ENCODE measurements at places on chromosomes 11 and 22. TPM values are rescaled to one million over a fixed set of nuclear protein-coding genes. Genes with fewer than 3 reads are reported as not detected.
A peak's percentile ranks its signal among the peaks of the same experiment; 100 is the strongest.

- no peak overlapping the region for H3K4me3 ChIP-seq
- H3K36me3 ChIP-seq, result no peaks in the 10 kb centered on the region
- peaks cover 10% of the 10 kb centered on the region for H3K27me3 ChIP-seq
Measured at GRCh38 chr11:123650901-123651300, 3.5 kb downstream of the SCN3B start.

GRCh38 chr22:48376428-48376827 is 1451.2 kb downstream of the BRD1 start:
- no peaks in the 10 kb centered on the region for H3K27me3 ChIP-seq
- H3K4me1 ChIP-seq, result peaks cover 2% of the 10 kb centered on the region
- H3K4me3 ChIP-seq, result no peak overlapping the region
- H3K36me3 ChIP-seq, result no peaks in the 10 kb centered on the region

DNA sequence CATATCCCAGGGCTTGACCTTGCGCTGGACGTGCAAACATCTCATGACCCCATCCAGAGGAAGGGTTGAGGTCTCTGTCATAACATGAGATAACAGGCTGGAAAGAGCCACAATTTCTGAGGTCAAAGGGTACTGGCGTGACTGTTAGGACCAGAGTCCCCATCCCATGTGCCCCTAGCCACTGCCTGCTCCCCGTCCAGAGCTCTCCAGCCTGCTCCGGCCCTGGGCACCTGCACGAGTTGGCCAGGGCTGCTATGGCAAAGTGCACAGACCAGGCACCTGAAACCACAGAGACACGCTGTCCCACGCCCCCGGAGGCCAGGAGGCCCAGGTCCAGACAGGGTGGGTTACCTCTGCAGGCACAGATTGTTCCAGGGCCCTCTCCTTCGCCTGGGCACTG is 58.9 kb downstream of the SHANK2 start:
- no peak for DNase-seq
- H3K27me3 ChIP-seq, result no peaks in the 10 kb centered on the region
- H3K27ac ChIP-seq, result no peak overlapping the region
- H3K36me3 ChIP-seq, result peaks cover 9% of the 10 kb centered on the region
- H3K4me3 ChIP-seq, result no peak overlapping the region
- H3K4me1 ChIP-seq, result peaks cover 2% of the 10 kb centered on the region

GRCh38 chr22:30044369-30044768 is 35.9 kb upstream of the HORMAD2 start:
- no peak for DNase-seq
- H3K4me1 ChIP-seq, result no peaks in the 10 kb centered on the region
- H3K27me3 ChIP-seq, result no peaks in the 10 kb centered on the region
- H3K27ac ChIP-seq, result no peak overlapping the region
- H3K4me3 ChIP-seq, result no peak overlapping the region

The TESMIN gene
- 45.2 TPM for total RNA-seq

The ZMAT5 gene
- 13.4 TPM for total RNA-seq

DNA sequence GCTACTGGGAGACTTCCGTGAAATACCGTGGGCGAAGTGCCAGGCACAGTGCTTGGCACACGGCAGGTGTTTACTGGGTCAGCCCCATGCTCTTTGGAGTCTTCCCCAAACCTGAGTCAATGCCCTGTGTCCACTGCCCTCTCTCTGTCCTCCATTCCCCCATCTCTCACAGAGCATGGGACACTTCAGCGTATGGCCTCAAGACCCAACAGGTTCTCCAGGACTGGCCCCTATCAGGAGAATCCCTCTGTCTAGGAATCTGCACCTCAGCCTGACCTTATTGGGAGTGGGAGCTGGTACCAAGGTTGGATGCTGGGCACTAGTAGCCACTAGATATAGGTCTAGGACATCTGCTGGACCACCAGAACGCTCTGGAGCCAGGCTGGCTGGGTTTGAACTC is 67.2 kb upstream of the LMO1 start:
- no peak overlapping the region for H3K27ac ChIP-seq
- no peak for DNase-seq
- H3K4me1 ChIP-seq, result no peaks in the 10 kb centered on the region
- H3K36me3 ChIP-seq, result no peaks in the 10 kb centered on the region
- H3K4me3 ChIP-seq, result no peak overlapping the region

DNA sequence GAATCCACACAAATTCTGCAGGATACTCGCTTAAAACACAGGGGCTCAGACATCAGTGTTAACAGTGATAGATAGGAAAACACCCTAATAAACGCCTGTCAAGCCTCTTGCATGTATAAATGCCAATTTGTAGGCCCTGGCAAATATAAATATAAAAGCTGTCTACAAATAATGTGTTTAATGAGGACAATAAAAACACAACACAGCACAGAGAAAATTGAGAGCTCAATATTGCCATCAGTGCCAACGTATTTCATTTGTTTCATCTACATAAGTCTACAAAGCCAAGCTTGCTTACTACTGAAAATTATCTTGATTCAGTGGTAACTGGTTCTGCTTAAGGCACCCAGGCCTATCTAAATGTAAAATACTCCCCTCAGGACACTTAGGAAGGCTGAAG is 1387.0 kb upstream of the TENM4 start:
- DNase-seq, result no peak
- no peaks in the 10 kb centered on the region for H3K27me3 ChIP-seq
- H3K36me3 ChIP-seq, result no peaks in the 10 kb centered on the region
- no peak overlapping the region for H3K4me3 ChIP-seq
- no peak overlapping the region for H3K27ac ChIP-seq
- no peaks in the 10 kb centered on the region for H3K4me1 ChIP-seq

DNA sequence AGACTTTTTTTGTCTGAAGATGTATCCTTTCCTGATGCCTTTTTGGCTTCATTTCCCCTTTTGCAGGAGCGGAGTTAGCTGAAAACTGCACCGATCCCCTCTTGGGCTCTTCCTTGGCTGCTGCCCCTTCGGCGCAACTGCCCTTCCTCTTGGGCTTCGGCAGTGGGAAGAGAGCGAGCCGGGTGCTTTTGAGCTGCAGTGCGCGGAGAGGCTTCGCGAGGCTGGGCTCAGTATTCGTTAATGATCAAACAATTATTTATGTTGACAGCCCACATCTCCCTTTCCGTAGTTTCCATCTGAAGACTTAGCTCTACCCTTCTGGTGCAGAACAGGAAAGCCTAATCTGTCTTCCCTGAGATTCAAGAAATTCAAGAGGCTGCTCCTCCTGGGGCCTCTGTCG is 170.8 kb downstream of the CSNK2A3 start:
- no peak overlapping the region for H3K4me3 ChIP-seq
- H3K4me1 ChIP-seq, result no peaks in the 10 kb centered on the region
- no peak for DNase-seq
- no peak overlapping the region for H3K27ac ChIP-seq

- peak; percentile 43 for DNase-seq
- no peaks in the 10 kb centered on the region for H3K27me3 ChIP-seq
- no peak overlapping the region for H3K27ac ChIP-seq
- peaks cover 14% of the 10 kb centered on the region for H3K36me3 ChIP-seq
Measured at GRCh38 chr11:126969865-126970479, 30.6 kb downstream of the KIRREL3 start.

The SYNGR1 gene
- total RNA-seq, result 13.2 TPM

- peak; percentile 34 for DNase-seq
- no peak overlapping the region for H3K27ac ChIP-seq
- peaks cover 14% of the 10 kb centered on the region for H3K36me3 ChIP-seq
- H3K4me3 ChIP-seq, result no peak overlapping the region
- peaks cover 7% of the 10 kb centered on the region for H3K4me1 ChIP-seq
Measured at GRCh38 chr11:67616431-67617242, 9.9 kb downstream of the NDUFV1 start.

DNA sequence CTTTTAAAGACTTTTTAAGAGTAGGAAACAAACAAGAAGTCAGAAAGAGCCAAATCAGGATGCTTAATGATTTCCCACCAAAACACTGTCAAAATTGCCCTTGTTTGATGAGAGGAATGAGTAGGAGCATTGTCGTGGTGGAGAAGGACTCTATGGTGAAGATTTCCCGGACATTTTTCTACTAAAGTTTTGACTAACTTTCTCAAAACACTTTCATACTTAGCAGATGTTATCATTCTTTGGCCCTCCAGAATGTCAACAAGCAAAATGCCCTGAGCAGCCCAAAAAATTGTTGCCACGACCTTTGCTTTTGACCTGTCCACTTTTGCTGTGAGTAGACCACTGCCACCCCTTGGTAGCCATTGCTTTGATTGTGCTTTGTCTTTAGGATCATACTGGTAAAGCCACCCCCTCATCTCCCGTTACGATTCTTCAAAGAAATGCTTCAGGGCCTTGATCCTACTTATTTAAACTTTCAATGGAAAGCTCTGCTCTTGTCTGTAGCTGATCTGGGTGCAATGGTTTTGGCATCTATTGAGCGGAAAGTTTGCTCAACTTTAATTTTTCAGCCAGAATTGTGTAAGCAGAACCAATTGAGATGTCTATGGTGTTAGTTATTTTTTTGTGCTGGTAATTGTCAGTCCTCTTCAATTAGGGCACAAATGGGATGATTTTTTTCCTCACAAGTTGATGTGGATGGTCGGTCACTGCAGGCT is 67.2 kb downstream of the ADM start:
- no peak for DNase-seq
- no peaks in the 10 kb centered on the region for H3K27me3 ChIP-seq
- no peaks in the 10 kb centered on the region for H3K4me1 ChIP-seq
- H3K27ac ChIP-seq, result no peak overlapping the region

The L3MBTL2 gene
- total RNA-seq, result 34.9 TPM

The KCNJ1 gene
- not detected for total RNA-seq

DNA sequence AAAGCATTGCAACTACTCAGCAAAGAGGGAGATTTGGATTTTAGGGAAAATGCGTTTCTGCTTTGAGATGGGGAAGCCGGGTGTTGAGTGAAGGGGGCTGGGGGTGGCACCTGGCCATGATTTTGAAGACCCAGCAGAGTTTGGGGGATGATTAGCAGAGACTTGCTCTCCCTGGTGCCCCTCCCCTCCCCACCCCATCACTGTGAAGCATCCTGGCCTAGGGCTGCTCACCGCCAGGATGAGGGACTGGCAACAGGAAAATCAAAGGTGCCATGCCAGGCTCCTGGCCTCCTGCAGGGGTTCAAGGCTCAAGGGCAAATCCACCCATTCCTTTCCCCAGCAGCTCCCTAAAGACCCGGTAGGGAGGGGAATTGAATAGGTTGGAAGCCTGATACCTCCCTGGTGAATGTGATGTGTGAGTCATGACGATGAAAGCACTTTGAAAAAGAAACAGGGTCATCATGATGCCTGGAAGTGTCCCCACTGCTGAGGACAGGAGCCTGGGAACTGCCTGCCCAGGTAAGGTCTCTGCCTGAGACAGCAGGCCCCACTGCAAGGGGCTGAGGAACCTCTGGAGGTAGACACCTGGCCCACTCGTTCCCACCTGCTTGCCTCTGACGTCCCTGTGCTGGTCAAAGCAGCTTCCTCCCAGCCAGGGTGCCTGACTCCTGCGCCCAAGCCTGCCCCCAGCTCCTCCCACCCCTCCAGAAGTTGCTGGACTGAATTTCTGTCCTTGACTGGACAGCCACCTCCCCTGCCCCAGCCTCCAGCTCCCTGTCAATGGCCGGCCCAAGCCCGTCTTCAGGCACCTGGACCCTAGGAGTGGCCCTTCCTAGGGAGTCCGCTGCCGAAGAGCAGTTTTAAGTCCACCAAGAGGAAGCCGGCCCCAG is 1.7 kb downstream of the CHST1 start:
- peaks cover 17% of the 10 kb centered on the region for H3K27me3 ChIP-seq
- peak overlapping the region; percentile 41 for H3K4me3 ChIP-seq
- H3K36me3 ChIP-seq, result no peaks in the 10 kb centered on the region
- no peak for DNase-seq
- H3K4me1 ChIP-seq, result no peaks in the 10 kb centered on the region

GRCh38 chr22:23215294-23216241 is 35.3 kb downstream of the BCR start:
- H3K27me3 ChIP-seq, result no peaks in the 10 kb centered on the region
- H3K4me3 ChIP-seq, result no peak overlapping the region
- H3K27ac ChIP-seq, result no peak overlapping the region
- no peaks in the 10 kb centered on the region for H3K36me3 ChIP-seq

The TMEM191C gene
- total RNA-seq, result 4.2 TPM

- no peaks in the 10 kb centered on the region for H3K27me3 ChIP-seq
- no peak overlapping the region for H3K4me3 ChIP-seq
- no peak for DNase-seq
- no peak overlapping the region for H3K27ac ChIP-seq
Measured at GRCh38 chr11:105468154-105468553, 141.7 kb upstream of the GRIA4 start.

DNA sequence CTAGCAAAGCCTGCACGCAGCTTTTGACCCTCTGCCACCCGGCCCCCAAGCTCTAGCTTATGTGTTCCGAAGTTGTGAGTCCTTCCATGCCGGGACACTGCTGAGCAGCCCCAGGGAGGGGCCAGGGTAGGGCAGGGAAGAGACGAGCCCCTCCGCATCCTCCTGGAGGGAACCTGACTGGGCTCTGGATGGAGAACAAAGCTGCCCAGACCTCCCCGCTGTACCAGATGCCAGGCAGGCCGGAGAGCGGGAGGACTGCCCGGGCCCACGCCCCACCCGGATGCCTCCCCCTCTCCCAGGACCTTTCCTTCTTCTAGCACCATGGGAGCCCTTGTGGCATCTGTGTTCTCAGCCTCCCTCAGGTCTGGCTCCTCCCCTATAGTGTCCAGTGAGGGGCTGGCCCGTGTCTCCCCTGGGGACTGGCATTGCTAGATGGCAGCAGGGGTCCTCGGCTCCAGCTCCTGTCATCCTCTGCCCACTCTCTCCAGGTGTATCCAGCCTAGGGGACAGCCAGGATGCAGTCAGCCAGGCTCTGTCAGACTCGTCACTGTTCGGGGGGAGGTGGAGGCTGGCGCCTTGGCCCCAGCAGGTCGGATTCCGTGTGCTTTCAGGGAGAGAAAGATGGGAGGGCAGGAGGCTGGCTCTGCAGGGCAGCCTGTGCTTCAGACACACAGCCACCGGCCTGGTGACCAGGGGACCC is 46.1 kb downstream of the ALX4 start:
- H3K27ac ChIP-seq, result no peak overlapping the region
- no peak for DNase-seq
- H3K4me3 ChIP-seq, result no peak overlapping the region

GRCh38 chr11:77806415-77806814 is 14.1 kb downstream of the RSF1 start:
- H3K27me3 ChIP-seq, result no peaks in the 10 kb centered on the region
- H3K4me3 ChIP-seq, result no peak overlapping the region
- no peak for DNase-seq
- no peaks in the 10 kb centered on the region for H3K4me1 ChIP-seq
